Fibroblast of the aortic adventitia (primary cell): ENCODE measurements at places on chromosomes 6 and 20. TPM values are rescaled to one million over a fixed set of nuclear protein-coding genes. Genes with fewer than 3 reads are reported as not detected.
A peak's percentile ranks its signal among the peaks of the same experiment; 100 is the strongest.

DNA sequence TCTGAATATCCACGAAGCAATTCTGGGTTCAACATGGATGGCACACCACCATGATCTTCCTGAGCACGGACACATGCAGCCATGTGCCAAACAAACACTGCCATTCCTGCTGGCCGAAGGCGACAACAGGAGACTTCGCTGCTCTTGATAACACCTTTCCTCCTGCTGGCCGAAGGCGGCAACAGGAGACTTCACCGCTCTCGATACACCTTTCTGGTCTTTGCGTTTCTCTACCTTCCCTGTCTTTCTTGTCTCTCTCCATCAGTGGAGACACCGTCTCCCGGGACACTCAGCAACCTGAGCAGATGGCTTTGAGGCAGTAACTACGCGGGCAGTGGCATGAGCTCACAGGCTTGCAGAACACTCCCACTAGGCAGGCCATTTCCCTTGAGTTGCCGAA lies 54.9 kb upstream of the MPC1 start:
- DNase-seq, result no peak

- no peak for DNase-seq
Measured at GRCh38 chr6:109475625-109476024, 7.4 kb downstream of the ZBTB24 start.

- peak; percentile 89 for DNase-seq
Measured at GRCh38 chr6:112234601-112235000, 19.8 kb downstream of the LAMA4 start.

Gene C6orf52
- 0.27 TPM in 1 of 2 replicates, not detected in the other for total RNA-seq
